ENCODE measurements at places on chromosomes 3 and 15. TPM values are rescaled to one million over a fixed set of nuclear protein-coding genes. Genes with fewer than 3 reads are reported as not detected.
A peak's percentile ranks its signal among the peaks of the same experiment; 100 is the strongest.

ACTRT3 gene
- total RNA-seq = 0.82 TPM

DNA sequence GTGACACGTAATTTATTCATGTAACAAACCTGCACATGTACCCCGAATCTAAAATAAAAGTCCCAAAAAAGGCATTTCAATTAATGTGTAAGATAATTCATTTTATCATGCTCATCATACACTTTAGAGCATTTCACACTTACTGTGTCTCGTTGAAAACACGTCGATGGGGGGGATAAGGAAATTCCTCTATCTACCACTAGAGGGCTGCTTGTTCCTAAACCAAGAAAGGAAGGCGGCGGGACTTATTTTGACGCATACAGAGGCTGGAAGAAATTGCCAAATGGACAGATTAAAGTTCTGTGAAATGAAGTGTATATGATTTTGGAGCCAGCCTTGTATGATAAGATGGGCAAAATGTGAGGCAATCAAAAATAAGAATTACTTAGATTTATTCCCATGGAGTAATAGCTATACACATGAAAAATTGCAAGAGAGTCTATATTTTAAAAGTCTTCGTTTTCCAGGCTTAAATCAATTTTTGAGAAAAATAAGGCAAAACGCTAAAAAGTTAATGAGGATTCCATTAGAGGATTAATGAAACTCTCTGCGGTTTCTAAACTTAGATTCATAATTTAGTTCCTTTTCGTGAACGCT, 346.8 kb downstream of the CNTN3 start:
- no peak overlapping the region for H3K27ac ChIP-seq
- no peaks in the 10 kb centered on the region for H3K27me3 ChIP-seq
- H3K36me3 ChIP-seq = no peaks in the 10 kb centered on the region
- DNase-seq = peak; percentile 77
- H3K4me1 ChIP-seq = no peaks in the 10 kb centered on the region

- no peaks in the 10 kb centered on the region for H3K36me3 ChIP-seq
- H3K4me1 ChIP-seq = no peaks in the 10 kb centered on the region
- no peak overlapping the region for H3K27ac ChIP-seq
- H3K27me3 ChIP-seq = peaks cover 11% of the 10 kb centered on the region
These were observed 228.7 kb downstream of the VPS13C start for GRCh38 chr15:61831505-61831921.

DNA sequence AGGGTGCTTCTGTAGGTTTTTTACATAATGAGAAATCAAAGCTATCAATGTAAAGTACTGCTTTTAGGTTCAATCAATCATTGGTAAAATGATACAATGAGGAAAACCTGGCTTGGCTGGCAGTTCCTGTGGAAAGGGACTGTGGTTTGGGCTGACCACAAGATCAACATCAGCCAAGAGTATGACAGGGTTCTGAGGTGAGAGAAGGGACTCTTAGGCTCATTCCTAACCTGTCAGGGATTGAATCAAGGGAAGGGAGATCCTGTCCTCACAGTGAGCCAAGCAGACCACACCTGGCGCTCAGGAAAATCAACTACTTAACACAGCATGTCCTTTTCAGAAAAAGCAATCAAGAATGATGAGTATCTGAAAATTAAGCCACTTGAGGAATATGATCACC, 111.1 kb downstream of the MAGI1 start:
- no peaks in the 10 kb centered on the region for H3K27me3 ChIP-seq
- peaks cover 16% of the 10 kb centered on the region for H3K4me1 ChIP-seq
- no peak overlapping the region for H3K27ac ChIP-seq
- no peak overlapping the region for H3K4me3 ChIP-seq
- no peaks in the 10 kb centered on the region for H3K36me3 ChIP-seq

GRCh38 chr3:29072611-29073010, 208.3 kb upstream of the RBMS3 start:
- no peak for DNase-seq
- H3K4me3 ChIP-seq = no peak overlapping the region
- no peaks in the 10 kb centered on the region for H3K27me3 ChIP-seq
- no peak overlapping the region for H3K27ac ChIP-seq

DNA sequence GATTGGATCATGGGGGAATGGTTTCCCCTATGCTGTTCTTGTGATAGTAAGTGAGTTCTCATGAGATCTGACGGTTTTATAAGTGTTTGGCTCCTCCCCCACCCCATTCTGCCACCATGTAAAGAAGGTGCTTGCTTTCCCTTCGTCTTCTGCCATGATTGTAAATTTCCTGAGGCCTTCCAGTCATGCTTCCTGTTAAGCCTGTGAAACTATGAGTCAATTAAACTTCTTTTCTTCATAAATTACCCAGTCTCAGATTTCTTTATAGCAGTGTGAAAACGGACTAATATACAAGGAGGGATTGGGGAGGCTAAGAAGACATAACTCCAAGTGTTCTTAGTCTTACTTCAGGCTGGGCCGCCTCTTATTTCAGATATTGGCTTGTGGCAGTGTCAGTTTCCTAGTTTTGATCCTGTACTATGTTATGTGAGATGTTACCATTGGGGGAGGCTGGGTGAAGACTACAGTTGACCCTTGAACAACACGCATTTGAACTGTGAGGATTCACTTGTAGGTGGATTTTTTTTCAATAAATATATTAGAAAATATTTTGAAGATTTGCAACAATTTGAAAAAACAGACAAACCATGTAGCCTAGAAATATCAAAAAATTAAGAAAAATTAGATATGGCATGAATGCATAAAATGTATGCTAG, 44.9 kb downstream of the NMD3 start:
- no peaks in the 10 kb centered on the region for H3K4me1 ChIP-seq
- H3K27ac ChIP-seq = no peak overlapping the region
- no peak overlapping the region for H3K4me3 ChIP-seq
- DNase-seq = no peak
- peaks cover 16% of the 10 kb centered on the region for H3K36me3 ChIP-seq

- no peak overlapping the region for H3K4me3 ChIP-seq
- H3K36me3 ChIP-seq = no peaks in the 10 kb centered on the region
- no peaks in the 10 kb centered on the region for H3K27me3 ChIP-seq
- no peaks in the 10 kb centered on the region for H3K4me1 ChIP-seq
These were observed 114.3 kb downstream of the DIPK2A start for GRCh38 chr3:144085964-144086363.

- no peak overlapping the region for H3K27ac ChIP-seq
- H3K4me3 ChIP-seq = no peak overlapping the region
- H3K4me1 ChIP-seq = peaks cover 15% of the 10 kb centered on the region
- no peaks in the 10 kb centered on the region for H3K36me3 ChIP-seq
- DNase-seq = no peak
- H3K27me3 ChIP-seq = no peaks in the 10 kb centered on the region
These were observed 71.1 kb downstream of the DNAJB8 start for GRCh38 chr3:128395500-128396162.

- DNase-seq = no peak
- peaks cover 21% of the 10 kb centered on the region for H3K4me1 ChIP-seq
- no peaks in the 10 kb centered on the region for H3K36me3 ChIP-seq
- peaks cover 5% of the 10 kb centered on the region for H3K27me3 ChIP-seq
- H3K4me3 ChIP-seq = no peak overlapping the region
These were observed 115.7 kb downstream of the PDZRN3 start for GRCh38 chr3:73509066-73509465.

CPEB1 gene
- 1.5 TPM for total RNA-seq

DNA sequence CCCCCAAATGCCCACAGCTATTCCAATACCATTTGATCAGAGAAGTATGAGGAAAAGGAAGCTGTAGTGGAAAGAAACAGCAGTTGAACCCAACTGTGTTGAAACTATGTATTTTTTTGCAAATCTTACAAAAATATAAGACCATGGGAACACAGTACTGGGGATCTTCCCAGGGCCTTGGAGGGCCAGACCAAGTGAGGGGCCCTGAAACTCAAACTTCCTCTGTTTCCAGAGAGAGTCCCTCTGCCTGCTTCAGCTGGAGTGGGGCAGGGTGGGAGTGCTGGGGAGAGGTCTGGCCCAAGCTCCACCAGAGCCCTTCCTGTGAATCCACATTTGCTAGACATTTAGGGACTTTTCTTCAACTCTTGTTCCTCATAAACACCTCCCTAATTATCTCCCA, 263.9 kb downstream of the CHST2 start:
- no peak overlapping the region for H3K4me3 ChIP-seq
- no peak overlapping the region for H3K27ac ChIP-seq
- no peaks in the 10 kb centered on the region for H3K36me3 ChIP-seq
- H3K27me3 ChIP-seq = no peaks in the 10 kb centered on the region

DNA sequence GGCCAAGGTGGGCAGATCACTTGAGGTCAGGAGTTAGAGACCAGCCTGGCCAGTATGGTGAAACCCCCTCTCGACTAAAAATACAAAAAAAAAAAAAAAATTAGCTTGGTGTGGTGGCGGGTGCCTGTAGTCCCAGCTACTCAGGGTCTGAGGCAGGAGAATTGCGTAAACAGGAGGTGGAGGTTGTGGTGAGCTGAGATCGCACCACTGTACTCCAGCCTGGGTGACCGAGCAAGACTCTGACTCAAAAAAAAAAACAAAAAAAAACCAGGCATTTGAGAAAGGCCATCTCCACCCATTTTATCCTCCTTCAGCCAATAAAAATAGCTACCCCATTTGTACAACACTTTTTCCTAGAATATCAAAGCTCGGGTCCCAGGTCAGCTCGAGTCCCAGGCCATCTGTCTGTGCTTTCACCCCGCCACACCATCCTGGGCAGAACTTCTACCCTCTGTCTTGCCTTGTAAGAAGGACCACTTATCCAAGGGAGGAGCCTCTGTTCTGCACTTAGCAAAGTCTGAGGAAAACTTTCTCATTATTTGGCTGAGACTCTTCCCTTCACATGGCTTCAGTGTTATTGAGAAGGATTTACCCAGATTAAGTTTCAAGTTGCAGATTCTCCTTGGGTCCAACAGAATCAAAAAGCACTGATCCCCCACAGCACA, 99.1 kb downstream of the MESD start:
- H3K4me3 ChIP-seq = no peak overlapping the region
- H3K27ac ChIP-seq = no peak overlapping the region
- no peaks in the 10 kb centered on the region for H3K4me1 ChIP-seq
- H3K36me3 ChIP-seq = no peaks in the 10 kb centered on the region
- no peak for DNase-seq

BOC gene
- total RNA-seq = 9.6 TPM

- H3K4me1 ChIP-seq = no peaks in the 10 kb centered on the region
- H3K4me3 ChIP-seq = no peak overlapping the region
- H3K36me3 ChIP-seq = no peaks in the 10 kb centered on the region
- H3K27me3 ChIP-seq = no peaks in the 10 kb centered on the region
These were observed 1.6 kb upstream of the SUCNR1 start for GRCh38 chr3:151871639-151872468.

GRCh38 chr3:49469037-49469935, 781 bp upstream of the DAG1 start:
- H3K36me3 ChIP-seq = peaks cover 13% of the 10 kb centered on the region
- H3K27ac ChIP-seq = peak overlapping the region; percentile 91
- peak overlapping the region; percentile 81 for H3K4me3 ChIP-seq
- no peaks in the 10 kb centered on the region for H3K27me3 ChIP-seq

TRMT10C gene
- 41.4 TPM for total RNA-seq

RHCG gene
- 0.26 TPM for total RNA-seq

- H3K4me3 ChIP-seq = no peak overlapping the region
- no peaks in the 10 kb centered on the region for H3K4me1 ChIP-seq
- no peak for DNase-seq
- peaks cover 94% of the 10 kb centered on the region for H3K36me3 ChIP-seq
- H3K27me3 ChIP-seq = no peaks in the 10 kb centered on the region
These were observed 38.5 kb downstream of the B3GNT5 start for GRCh38 chr3:183291497-183292031.

WDR93 gene
- total RNA-seq = 0.36 TPM

- H3K36me3 ChIP-seq = no peaks in the 10 kb centered on the region
- no peak overlapping the region for H3K4me3 ChIP-seq
- H3K4me1 ChIP-seq = no peaks in the 10 kb centered on the region
- no peaks in the 10 kb centered on the region for H3K27me3 ChIP-seq
- no peak for DNase-seq
- H3K27ac ChIP-seq = no peak overlapping the region
These were observed 53.5 kb downstream of the IQCH start for GRCh38 chr15:67307889-67308597.

GRCh38 chr3:72309661-72310418, 524.9 kb upstream of the PROK2 start:
- no peak overlapping the region for H3K4me3 ChIP-seq
- DNase-seq = no peak
- H3K4me1 ChIP-seq = no peaks in the 10 kb centered on the region
- H3K27me3 ChIP-seq = peaks cover 4% of the 10 kb centered on the region
- no peaks in the 10 kb centered on the region for H3K36me3 ChIP-seq

GRCh38 chr3:3307491-3307890, 128.0 kb upstream of the CRBN start:
- H3K27ac ChIP-seq = no peak overlapping the region
- no peaks in the 10 kb centered on the region for H3K27me3 ChIP-seq
- no peaks in the 10 kb centered on the region for H3K36me3 ChIP-seq
- H3K4me3 ChIP-seq = no peak overlapping the region
- no peaks in the 10 kb centered on the region for H3K4me1 ChIP-seq
- no peak for DNase-seq

GRCh38 chr3:182357928-182358327, 435.4 kb upstream of the ATP11B start:
- no peaks in the 10 kb centered on the region for H3K36me3 ChIP-seq
- H3K27me3 ChIP-seq = no peaks in the 10 kb centered on the region
- H3K27ac ChIP-seq = no peak overlapping the region
- DNase-seq = no peak
- no peaks in the 10 kb centered on the region for H3K4me1 ChIP-seq

DNA sequence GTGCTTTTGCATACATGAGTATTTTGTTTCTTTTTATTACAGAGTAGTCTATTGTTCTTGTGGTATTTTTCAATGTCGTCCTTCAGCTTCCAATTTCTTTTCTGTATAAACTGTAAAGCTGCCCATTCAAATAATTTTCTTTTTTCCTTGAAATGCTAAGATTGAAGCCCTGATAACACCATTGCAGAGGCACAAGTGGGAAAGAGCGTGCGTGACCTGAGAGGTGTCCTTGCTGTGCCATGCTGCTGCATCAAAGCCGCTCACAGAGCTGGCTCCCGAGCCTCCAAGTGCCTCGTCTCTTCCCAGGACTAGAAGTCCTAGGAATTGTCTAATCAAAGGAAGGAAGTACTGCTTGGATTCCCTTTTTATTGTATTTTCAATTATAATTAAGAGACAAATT, 101.9 kb upstream of the PFN2 start:
- H3K4me3 ChIP-seq = no peak overlapping the region
- H3K27ac ChIP-seq = no peak overlapping the region
- no peaks in the 10 kb centered on the region for H3K36me3 ChIP-seq

XCR1 gene
- not detected for total RNA-seq

CADPS gene
- 11.7 TPM for total RNA-seq

DNA sequence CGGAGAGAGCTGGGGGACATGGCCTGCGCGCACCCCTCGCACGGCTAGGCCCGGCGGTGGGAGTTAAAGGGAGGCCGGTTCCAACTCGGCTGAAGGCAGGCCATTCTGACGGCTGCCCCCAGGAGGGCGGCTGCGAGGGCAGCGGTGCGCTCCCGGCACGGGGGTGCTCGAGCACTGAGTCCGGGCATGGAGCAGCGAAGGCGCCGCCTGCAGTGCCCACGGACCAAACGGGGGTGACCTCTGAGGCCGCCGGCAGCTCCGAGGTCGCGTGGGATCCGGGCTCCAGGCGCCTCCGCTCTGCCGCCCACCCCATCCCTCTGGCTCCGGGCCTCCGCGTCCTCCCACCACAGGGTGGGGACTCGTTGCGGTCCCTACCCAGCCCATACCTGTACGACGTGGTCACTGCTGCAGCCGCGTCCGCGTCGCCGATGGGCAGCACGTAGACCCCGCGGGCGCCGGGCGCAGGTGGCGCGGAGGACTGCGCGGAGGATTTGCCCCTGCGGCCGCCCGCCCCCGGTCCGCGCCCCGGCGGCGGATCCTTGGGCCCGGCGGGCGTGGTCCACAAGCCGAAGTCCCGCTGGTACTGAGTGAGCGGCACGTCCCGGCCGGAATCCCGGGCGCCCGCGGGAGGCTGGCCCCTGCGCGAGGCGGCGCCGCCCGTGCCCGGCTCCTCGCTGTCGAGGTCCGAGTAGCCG, 469 bp downstream of the MAP6D1 start:
- no peak overlapping the region for H3K27ac ChIP-seq
- no peaks in the 10 kb centered on the region for H3K4me1 ChIP-seq
- peaks cover 18% of the 10 kb centered on the region for H3K36me3 ChIP-seq
- H3K27me3 ChIP-seq = peaks cover 6% of the 10 kb centered on the region
- peak overlapping the region; percentile 78 for H3K4me3 ChIP-seq

MESP2 gene
- total RNA-seq = 0.20 TPM

Measured in endodermal cell (in vitro differentiated cells).